Ovary (tissue), 10 donors: ENCODE measurements at places on chromosomes 2 and 18. TPM values are rescaled to one million over a fixed set of nuclear protein-coding genes. Genes with fewer than 3 reads are reported as not detected.

TFCP2L1 gene
- total RNA-seq, result 0.64 TPM

UGT1A9 gene
- not detected for total RNA-seq

- H3K4me3 ChIP-seq, result no peak overlapping the region
- DNase-seq, result no peak
- peaks cover 2% of the 10 kb centered on the region for H3K4me1 ChIP-seq
- H3K27ac ChIP-seq, result no peak overlapping the region
- H3K27me3 ChIP-seq, result no peaks in the 10 kb centered on the region
Measured at GRCh38 chr18:25535495-25535894, 183.5 kb upstream of the ZNF521 start.

TEKT4 gene
- total RNA-seq, result 0.72 TPM

DNA sequence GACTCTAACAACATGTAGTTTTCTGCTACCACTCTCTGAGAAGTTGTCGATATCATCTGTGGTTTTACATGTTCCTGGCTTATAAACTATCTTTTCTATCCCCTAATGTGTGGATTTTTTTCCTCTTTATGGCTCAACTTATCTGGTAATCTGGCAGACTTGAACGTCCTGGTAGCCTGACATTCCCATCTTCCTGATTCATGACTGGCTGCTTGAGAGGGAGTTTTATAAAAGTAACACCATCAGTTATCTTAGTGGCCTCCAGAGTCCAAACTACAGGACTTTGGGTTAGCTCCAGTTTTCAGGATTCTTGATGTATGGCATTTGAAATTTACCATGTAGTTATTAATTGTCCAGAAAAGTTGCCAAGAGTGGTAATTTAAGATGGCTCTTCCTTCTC is 174.0 kb upstream of the GULP1 start:
- H3K4me3 ChIP-seq, result no peak overlapping the region
- DNase-seq, result no peak
- H3K4me1 ChIP-seq, result no peaks in the 10 kb centered on the region
- no peak overlapping the region for H3K27ac ChIP-seq
- H3K36me3 ChIP-seq, result no peaks in the 10 kb centered on the region
- no peaks in the 10 kb centered on the region for H3K27me3 ChIP-seq

DNA sequence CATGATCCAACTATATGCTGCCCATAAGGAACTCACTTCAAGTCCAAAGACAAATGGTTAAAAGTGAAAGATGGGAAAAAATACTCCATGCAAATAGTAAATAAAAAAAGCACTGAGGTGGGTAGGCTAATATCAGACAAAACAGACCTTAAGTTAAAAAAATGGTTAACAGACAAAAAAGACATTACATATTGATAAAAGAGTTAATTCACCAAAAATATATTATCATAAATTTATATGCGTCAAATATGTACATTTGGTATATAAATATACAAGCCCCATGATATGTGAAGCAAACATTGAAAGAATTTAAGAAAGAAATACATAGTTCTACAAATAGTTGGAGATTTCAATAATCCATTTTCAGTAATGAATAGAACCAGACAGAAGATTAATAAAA is 31.0 kb downstream of the ROCK1 start:
- no peak overlapping the region for H3K4me3 ChIP-seq
- H3K27me3 ChIP-seq, result no peaks in the 10 kb centered on the region
- H3K27ac ChIP-seq, result no peak overlapping the region
